Left renal pelvis (tissue), 4 donors: ENCODE measurements at places on chromosomes 2 and 18.

- no peak for DNase-seq
These were observed 2.9 kb downstream of the ANKRD12 start for GRCh38 chr18:9139400-9140039.

DNA sequence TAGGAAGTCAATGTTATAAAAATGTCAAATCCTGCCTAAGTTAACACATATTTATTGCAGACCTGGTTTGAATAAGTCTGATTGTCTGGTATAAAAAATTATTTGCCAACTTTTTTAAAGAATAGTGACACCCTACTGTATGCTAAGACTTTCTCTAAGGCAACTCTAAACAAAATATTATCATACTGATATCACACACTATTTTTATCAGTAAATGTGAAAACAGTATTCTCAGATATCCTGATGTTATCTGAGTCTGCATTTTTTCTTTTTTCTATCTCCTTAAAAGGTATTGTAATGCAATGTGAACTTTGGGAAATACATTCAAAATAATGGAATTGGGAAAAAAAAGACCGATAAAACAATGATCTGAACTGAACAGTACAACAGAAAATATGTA, 127.1 kb downstream of the DOCK10 start:
- no peak for DNase-seq

DNA sequence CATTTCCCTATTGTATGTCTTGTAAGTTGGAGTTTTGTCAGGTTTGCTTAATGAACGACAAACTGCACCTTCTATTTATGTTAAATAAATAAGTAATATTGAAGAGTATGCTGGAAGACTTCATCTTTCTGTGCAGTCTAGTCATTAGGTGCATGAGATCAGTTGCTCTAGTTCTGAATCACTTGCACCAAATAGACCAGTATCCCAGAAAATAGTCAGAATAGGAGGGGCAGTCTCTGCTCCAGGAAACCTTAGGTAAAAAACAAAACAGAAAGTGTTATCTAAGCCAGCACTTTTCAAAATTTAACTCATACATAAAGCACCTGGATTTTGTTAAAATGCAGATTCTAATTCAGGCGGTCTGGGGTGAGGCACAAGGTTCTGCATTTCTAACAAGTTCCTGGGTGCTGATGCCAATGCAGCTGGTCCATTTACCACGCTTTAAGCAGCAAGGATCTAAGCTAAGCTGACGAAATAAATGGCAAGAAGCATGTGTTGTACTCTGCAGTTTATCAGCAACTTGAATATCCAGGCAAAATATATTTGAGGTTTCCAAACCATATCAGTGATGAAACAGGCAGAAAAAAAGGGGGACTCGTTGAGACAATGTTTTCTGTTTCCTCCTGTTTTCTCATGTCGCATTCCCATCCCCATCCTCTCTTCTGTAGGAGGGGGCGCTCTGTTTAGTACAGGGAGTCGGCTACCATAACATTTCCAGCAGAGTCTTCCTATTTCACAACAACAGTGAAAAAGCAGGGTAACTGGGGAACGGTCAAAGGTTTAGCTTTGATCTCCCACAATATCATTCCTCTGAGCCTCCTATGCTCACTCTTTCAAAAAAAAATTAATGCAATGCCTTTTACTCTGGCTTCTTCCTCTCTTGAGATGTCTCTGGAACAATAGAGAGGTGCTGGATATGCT, 106.4 kb downstream of the MBD2 start:
- DNase-seq, result no peak

- DNase-seq, result no peak
These were observed 5.2 kb downstream of the XRCC5 start for GRCh38 chr2:216114382-216114713.

- no peak for DNase-seq
These were observed 1233.5 kb upstream of the NXPH2 start for GRCh38 chr2:140013545-140014203.

GRCh38 chr2:101500180-101500579, 25.3 kb upstream of the RFX8 start:
- no peak for DNase-seq

DNA sequence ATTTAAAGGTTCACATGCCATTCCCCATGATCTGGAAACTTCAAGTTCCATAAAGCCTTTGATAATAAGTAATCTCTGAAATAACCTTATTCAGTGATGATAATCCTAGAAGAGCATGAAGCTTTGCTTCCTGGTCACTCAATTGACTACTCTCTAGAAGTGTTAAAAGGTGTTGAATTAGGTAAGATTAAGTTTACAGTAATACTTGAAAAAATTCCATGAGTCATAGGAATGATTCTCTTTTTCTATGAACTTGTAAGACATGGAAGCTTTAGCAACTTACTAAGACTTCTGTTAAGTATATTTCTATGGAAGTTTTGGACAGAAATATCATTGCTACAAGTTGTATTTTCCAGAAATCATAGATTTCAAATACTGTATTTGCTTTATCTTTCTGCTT, 100.6 kb downstream of the MYO1B start:
- DNase-seq, result no peak

GRCh38 chr2:173997269-173997668, 32.1 kb upstream of the SP3 start:
- DNase-seq, result no peak

DNA sequence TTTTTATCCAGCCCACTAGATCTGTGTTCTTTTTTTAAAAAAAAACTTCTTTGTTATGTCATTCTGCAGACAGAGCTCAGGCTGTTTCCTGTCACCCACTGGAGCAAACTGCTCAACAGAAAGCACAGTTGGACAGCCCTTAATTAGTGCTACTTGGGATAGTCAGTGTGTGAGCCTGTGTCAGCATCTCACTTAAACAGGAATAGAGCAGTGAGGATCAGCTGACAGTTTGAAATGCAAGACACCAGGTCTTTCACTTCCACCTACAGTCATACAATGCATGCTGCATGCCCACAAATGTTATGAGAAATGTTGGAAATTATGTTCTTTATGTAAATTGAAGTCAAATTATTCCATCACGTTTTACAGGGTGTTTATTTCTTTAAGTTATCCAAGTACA, 174.9 kb downstream of the NR4A2 start:
- DNase-seq, result no peak

DNA sequence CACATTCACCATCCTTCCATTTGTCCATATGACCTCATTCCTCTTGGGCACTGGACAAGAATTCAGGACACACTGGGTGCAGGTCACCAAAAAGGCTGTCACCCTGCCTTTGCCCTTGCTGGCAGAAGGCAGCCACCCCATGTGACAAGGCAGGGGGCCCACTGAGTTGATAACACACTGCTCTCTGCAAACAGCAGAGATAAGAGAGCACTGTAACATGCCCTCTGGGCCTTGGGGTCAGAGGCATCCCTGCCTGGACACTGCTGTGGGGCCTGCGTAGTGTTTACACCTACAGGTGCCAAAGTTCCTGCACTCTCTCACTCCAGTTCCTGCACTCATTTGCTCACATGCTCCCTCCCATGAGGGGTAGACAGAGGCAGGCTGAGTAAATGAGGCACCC, 344.7 kb upstream of the TCF4 start:
- no peak for DNase-seq

DNA sequence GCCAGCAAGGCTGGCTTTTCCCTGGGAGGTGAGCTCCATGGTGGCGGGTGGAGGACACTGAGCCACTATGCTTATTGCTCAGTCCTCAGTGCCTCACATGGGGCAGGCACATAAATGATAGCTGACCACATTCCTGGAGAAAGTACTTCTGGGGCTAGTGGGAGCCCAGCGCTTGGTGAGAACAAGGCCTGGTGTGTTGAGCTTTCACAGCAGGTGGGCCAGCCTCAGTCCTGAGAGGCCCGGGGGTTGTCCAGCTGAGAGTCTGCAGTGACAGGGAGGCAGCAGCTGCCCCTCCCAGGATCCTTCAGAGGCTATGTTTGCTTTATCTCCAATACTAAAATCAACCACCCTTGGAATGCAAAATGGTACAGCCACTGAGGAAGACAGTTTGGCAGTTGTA, 217.7 kb downstream of the ZBTB7C start:
- DNase-seq, result no peak

- DNase-seq, result no peak
These were observed 244.7 kb downstream of the KCNS3 start for GRCh38 chr2:18123211-18123570.

DNA sequence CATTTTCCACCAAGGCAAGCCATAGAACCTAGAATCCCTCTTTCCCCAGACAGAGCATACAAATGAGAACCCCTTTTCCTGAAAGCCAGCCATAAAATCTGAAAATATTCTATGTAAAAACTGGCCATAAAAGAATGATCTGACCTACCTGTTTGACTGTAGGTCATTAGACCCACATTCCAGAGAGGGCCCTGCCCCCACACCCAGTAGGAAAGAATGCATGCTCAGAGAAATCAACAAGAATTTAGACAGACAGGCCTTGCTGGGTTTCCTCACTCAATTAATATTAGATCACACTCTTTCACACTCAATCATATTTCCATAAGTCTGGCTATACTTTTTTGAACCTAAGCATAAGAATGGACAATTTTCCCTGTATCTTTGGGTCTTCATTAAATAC, 929.5 kb downstream of the ERBB4 start:
- no peak for DNase-seq

DNA sequence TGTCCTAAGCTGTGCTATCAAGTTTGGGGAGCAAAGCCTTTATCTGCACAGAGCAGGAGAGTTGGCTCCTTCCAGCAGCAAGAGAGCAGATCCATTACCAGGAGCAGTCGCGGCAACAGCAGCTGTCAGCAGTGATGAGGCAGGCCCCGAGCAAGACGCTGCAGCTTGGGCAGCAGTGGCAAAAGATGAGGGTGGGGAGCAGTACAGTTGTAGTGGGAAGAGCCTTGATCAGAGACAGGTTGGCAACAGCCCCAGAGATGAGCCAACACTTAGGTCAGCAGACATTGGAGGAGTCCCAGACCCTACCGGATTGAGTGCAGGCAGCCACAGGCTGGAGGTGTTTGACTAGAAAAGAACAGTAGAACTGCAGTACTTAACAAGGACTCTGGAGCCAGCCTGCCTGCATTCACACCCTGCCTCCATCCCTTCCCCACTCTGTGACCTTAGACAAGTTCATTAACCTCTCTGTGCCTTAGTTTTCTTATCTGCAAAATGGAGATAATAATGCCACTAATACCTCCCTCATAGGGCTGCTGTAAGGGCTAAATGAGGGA, 117.1 kb upstream of the SERTAD2 start:
- DNase-seq, result no peak

DNA sequence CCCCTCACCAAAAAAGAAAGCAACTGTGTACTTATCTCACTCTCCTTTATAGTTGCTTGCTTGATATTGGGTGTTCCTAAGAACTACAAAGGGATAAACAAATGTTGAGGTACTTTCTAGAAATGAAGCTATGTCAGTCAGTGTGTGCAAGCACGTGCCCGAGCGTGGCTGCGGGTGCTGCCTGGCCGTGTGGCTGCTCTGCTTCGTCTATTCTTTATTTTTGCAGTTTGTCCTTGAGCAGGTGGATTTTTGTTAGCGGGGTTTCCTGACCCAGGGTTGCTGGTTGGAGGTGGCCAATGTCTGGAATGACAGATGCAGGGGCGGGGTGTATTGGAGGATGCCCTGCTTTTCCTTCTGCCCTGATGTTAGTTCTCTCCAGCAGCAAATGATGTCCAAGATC, 62.6 kb downstream of the ACOXL start:
- DNase-seq, result no peak

DNA sequence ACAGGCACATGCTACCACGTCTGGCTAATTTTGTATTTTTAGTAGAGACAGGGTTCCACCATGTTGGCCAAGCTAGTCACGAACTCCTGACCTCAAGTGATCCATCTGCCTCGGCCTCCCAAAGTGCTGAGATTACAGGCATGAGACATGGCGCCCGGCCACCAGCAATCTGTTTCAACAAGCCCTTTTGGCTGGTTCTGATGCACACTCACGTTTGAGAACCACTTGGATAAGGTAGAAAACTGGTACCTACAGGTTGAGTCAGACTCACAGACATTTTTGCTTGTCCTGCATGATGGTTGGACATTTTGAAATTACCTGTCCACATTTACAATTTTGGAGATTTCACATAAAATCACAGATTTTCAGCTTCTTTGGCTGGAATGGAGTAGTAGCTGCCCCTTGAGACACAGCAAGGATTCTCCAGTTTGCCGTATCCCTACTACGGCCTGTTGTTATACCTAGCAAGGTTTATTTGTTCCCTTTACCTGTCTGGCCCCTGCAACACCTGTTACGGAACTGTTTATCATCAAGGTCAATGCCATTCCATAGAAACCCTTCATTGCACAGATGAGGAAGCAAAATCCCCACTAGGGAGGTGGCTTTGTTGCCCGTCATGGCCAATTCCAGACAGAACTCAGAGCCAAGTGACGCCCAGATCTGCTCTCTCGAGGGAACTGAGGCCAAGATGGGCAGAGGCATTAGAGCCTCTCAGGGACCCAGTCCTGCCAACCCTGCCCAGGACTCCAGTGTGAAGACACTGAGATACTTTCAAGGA, 31.4 kb upstream of the IGFBP2 start:
- no peak for DNase-seq

DNA sequence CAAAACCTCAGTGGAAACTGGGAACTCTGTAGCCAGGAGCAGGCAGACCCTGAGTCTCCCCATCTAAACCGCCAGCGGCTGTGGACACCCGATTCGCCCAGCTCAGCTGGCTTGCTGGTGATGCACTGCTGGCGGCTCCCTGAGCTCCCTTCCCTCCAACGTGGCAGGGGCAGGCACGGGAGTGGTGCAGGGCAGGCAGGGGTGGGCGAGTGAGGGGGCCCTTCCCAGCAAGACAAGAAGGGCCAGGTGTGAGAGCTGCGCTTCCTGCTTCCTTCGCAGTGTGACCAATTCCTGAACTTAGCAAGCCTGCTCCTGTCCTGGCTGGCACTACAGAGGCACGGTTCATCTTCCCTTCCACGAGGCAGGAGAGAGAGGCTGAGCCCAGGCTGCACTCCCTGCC, 12.3 kb upstream of the SEMA4C start:
- no peak for DNase-seq

GRCh38 chr2:24658531-24659202, 134.5 kb downstream of the PTRHD1 start:
- DNase-seq, result no peak

DNA sequence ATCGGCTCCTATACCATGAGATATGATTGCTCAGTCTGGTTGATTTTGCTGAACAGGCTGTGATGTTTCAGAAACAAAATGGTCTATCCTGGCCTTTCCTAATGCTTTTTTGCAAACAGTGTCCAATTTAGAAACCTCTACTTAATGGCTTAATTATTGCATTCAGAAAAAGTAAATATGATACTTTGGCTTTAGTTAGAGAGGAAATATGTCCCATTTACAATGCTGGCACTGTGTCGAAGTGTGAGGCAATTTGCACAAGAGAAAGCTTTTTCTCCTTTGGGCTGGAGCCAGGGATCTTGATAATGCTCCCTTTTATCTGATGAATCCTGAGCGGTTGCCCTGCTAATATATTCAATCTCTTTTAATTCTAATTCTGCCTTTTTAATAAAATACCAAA, 418.9 kb downstream of the EPHA4 start:
- no peak for DNase-seq
